ENCODE measurements at places on chromosomes 7 and 10.

- DNase-seq = no peak
Observed at GRCh38 chr10:48412933-48413332, 106.5 kb downstream of the MAPK8 start.

GRCh38 chr7:30450240-30450982 is 28.2 kb downstream of the NOD1 start:
- DNase-seq = no peak

DNA sequence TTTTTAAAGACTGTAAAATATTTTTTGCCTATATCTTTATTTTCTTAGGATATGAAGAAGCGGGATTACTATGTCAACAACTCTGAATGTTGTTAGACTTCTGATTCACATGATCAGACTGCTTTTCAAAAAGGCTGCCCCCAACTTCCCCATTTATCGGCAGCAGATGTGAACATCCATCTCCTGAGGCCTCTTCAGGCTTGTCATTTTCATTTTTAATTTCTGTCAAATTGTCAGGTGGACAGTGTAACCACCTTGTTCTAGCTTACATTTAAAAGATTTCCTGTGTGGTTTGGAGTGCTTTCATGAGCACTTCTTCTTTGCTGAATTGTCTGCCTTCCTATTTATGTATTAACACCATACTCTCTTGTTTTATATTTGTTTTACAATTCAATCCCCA is 78.8 kb upstream of the GSDME start:
- DNase-seq = no peak

DNA sequence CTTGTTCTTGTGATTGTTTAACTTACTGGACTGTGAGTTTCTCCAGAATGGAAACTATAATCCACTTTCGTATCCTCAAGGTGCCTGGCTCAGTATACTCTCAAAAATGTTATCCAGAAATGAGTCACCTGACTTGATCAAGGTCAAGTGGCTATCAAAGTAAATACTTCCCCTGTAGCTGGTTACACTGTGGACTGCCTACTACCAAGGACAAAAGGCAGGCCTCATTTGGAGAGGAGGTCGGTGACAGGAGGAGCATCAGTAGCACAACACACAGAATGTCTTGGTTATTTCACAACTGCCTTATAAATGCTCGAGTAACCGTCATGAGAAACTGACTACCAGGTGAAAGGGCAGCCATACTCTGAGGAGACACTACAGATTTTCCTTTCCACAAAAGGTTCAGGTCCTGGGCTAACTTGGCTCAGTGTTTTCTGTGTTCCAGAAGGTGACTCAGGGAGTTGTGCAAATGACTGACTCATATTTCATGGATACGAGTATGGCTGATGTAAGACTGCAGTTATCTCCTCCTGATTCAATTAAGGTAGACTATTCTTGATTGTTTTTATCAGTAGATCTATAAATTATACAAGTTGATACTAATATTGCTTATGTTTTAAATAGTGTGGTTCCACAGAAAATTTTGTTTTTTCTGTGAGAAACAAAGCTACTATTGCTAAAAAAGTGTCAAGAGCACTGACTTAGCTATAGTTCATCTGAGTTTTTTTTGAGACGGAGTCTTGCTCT is 4.2 kb upstream of the CCNY start:
- DNase-seq = no peak

- no peak for DNase-seq
Observed at GRCh38 chr10:112601214-112602090, 154.4 kb downstream of the VTI1A start.

Measured in tongue (tissue), 3 donors.